ENCODE measurements at places on chromosomes 7 and 10.

GRCh38 chr10:125064681-125065492 lies 95.5 kb downstream of the CTBP2 start:
- DNase-seq, result peak; percentile 76

DNA sequence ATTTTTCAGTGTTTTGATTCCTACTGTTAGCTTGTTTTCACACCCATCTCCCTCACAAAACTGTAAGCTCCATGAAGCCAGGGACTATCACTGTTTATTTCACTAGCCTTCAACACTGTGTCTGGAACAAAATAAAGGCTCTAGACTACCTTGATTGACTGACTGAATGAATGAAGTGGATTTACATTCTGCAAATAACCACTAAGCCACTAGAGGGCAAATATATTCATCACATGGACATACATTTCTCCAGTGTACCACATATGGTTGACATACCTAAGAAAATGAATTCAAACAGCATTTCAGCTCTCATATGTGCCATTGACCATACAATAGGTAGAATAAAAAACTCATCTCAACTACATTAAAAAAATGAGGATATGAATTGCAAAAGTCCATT lies 185.9 kb downstream of the RAB11FIP2 start:
- DNase-seq, result peak; percentile 3

GRCh38 chr10:5234106-5234860 lies 37.6 kb downstream of the AKR1C4 start:
- no peak for DNase-seq

DNA sequence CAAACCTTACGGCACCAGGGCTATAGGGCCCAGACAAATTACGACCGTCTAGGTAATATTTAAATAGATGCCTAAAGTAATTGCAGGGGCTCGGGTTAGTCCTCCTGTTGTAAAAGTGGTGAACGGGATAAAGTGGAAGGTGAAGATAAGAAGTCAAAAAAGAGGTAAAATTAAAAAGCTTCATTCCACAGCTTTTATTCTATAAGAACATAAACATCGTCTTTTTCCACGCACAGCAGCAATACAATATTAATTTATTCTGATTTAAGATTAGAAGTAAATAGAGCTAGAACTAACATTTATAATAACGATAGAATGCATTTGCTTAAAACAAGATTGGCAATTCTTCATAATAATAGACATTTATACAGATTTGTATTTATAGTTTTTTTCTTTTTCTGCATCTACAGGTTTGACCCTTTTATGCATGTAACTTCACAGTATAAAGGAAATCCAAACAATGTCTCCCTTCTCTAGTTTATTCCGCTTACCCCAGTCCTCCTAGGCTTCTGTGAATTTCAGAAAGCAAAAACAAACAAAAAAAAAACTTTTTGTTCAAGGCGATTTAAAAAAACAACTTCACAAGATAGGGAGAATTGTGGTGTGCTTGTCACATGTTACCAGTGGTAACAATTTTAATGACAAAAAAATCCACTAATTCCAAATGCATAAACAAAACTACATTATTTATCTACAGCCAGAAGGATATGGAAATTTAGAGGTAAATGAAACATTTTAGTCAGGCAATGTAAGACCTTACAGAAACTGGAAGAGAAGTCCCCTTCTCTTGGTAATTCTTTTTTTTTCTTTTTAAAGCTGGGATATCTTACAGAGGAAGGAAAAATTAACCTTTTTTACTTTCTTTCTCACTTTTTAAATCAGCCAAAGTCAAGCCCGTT lies 3.4 kb downstream of the HOXA10 start:
- no peak for DNase-seq
